ENCODE measurements at places on chromosomes 3 and 15. TPM values are rescaled to one million over a fixed set of nuclear protein-coding genes. Genes with fewer than 3 reads are reported as not detected.

The ALPK3 gene
- total RNA-seq: 36.2 TPM

The MEIS2 gene
- total RNA-seq: 22.5 TPM

The SCAANT1 gene
- not detected for total RNA-seq

The XCR1 gene
- not detected for total RNA-seq

The C15orf62 gene
- total RNA-seq: 0.38 TPM

The SPATA12 gene
- total RNA-seq: 0.14 TPM

The CATSPER2 gene
- total RNA-seq: 3.8 TPM

The GJD2 gene
- not detected for total RNA-seq

The SGO1 gene
- total RNA-seq: 15.5 TPM

The SPESP1 gene
- total RNA-seq: 3.0 TPM

The ATP13A5 gene
- total RNA-seq: not detected

The ANP32A gene
- total RNA-seq: 169 TPM

The SLC12A8 gene
- total RNA-seq: 0.86 TPM

The SLC9A9 gene
- total RNA-seq: 1.3 TPM

The UNC13C gene
- total RNA-seq: not detected

The CAV3 gene
- total RNA-seq: not detected

The SEMA6D gene
- total RNA-seq: 22.5 TPM

The ARIH1 gene
- total RNA-seq: 137 TPM

The ITGA11 gene
- total RNA-seq: 0.18 TPM

The TRAK1 gene
- 66.6 TPM for total RNA-seq

The EIF4E3 gene
- 4.9 TPM for total RNA-seq

The MAGI1 gene
- total RNA-seq: 47.7 TPM

The ZNF774 gene
- 2.6 TPM for total RNA-seq

The RRP9 gene
- 30.1 TPM for total RNA-seq

The CIB1 gene
- total RNA-seq: 58.3 TPM

The TRAT1 gene
- not detected for total RNA-seq

The ARPP21 gene
- not detected for total RNA-seq

The INKA1 gene
- 26.5 TPM for total RNA-seq

The SCAP gene
- total RNA-seq: 53.6 TPM

The RBP2 gene
- not detected for total RNA-seq

The KCNMB2 gene
- total RNA-seq: not detected

The FANCD2OS gene
- total RNA-seq: not detected

The FOXL2NB gene
- not detected for total RNA-seq

The LRRN1 gene
- total RNA-seq: not detected

The ANKUB1 gene
- total RNA-seq: not detected

The CHRD gene
- 0.53 TPM for total RNA-seq

The ZNF662 gene
- total RNA-seq: 0.83 TPM

The FAM227B gene
- 1.8 TPM for total RNA-seq

The NANOGP8 gene
- total RNA-seq: not detected

The LIPC gene
- total RNA-seq: not detected

The ALDH1A3 gene
- 5.8 TPM for total RNA-seq
